NCI-H345 (cell line): ENCODE measurements at places on chromosomes 7 and 10.

DNA sequence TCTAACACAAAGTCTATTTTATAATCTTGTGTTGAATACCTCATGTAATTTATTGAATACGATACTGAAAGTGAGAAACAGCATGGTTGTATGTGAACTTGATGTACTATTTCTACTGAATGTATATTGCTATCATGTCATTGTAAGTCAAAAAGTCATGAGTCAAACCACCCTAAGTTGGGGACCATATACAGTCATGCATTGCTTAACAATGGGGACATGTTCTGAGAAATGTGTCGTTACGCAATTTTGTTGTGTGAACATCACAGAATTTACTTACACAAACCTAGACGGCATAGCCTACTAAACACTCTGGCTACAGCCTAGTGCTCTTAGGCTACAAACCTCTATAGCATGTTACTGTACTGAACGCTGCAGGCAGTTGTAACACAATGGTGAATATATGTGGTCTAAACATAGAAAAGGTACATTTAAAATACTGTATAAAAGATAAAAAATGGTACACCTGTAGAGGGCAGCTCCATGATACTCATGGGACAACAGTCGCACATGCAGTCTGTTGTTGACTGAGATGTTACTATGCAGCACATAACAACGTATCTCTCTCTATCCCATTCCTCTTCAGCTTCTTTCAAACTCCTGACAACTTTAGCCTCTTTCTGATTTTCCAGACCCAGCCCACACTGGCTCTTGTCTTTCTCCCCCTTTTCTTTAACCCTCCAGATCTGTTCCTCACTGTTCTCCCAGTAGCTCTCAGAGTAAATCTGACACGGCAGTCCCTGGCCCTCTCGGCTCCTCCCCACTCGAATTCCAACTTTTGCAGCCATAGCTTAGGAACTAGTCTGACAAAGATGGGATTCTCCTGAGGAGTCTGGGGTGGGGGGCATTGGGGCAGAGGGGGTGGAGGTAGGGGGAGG is 90.1 kb downstream of the SNX10 start:
- no peak for DNase-seq

DNA sequence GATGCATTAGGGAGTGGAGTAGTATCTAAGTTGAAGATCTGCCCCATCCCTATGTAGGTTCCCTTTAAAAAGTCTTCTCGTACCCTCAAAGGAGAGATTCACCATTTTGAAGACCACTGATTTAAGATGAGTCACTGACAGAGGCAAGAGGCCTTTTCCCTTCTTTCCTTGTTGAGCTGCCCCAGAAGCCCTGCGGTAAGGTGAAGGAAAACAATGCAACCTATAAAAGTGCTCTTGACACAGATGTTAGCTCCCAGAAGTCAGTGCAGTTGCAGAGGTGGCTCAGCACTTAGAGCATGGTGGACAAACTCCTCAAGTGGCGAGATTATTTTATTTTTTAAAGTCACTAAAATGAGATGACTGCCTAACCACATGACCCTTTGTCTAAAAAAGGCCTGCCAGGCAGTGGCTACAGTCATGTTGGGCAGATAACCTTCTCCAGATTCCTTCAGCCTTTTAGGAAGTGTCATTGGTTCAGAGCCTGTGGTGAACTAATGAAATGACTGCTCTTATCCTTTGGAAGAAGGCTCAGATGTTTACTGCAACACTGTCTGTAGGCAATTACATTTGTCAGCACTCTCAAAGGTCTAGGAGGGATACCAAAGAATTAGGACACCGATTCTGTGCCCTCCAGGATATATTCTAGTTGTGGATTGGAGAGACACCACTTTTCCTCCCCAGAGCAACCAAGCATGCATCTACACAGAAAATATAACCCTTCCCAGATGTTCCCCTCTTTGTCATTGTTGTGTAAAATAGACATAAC is 88.7 kb downstream of the ARID5B start:
- no peak for DNase-seq

DNA sequence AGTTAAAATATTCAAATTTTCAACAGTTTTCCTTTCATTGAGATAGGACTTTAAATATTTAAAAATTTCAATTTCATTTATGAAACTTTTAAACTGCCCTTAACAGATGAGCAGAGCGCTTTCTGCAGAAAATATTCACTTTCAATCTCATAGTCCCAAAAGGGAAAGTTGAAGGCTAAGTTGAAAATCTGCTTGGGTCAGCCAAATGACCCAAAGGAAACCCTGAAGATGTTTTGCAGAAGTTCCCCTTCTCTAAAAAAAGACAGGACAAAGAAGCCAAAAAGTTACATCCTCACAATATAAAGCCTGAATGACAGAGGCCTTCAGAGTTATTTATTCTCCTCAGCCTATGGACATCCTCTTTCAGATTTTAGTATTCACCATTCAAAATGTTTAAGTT is 17.6 kb upstream of the SCIN start:
- DNase-seq: no peak

- DNase-seq: no peak
Measured at GRCh38 chr7:150997075-150997511, 6.3 kb downstream of the NOS3 start.

- DNase-seq: no peak
Measured at GRCh38 chr10:34539533-34540315, 275.4 kb downstream of the PARD3 start.

DNA sequence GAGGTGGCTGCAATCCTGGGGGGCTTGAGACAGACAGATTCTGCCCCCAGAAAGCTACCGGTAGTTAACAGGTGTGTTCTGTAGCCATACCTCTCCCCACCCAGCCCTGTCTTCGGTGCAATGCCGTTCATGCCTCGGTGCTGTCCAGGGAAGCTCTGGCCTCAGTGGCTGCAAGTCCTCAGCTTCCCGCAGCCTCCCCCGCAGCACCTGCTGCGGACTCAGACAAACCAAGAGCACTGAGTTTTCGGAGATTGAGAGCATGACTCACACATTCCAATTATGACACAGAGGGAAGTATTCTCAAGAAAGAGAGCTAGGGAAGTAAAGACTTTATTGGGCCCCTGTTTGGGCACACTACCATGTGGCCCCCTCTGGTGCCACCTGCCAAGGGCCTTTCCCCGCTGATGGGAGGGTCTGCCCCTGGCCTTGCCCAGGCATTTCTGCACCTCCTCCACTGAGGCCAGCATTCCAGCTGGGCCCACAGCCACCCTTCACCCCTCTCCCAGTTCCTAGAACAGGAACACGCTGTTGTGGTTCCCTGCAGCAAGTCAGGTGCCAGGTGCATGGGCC is 30.2 kb upstream of the EZH2 start:
- no peak for DNase-seq

DNA sequence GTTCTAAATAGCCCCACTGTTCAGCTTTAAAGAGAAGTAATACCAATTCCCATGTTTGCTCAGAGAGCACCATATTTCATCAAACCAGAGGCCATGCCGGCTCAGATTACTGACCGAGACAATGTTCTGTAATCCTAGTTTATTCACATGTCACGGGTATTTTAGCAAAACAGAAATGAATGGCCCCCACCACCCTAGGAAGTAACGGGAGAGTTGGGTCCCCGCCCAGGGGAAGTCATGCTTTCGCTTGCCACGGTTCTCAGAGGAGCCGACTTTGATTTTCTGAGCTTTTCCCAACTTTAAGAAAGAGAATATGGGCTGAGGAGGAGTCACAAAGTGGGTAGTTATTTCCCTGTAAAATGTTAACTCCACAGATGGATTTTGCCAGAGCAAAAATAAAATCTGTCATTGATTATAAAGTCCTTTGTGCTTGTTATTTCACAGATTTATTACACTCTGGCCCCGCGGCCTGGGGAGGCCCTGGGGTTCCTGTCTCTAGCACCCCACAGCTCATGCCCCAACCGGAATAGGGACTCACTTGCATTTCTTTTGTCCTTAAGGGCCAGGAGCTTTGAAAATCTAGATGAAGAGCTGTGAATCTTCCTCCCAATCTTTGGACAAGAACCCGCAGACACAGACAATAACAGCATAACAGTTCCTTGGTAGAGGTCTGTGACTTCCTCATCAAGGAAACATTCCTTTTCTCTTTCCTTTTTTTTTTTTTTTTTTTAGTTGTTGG is 3.7 kb upstream of the GDF10 start:
- no peak for DNase-seq

DNA sequence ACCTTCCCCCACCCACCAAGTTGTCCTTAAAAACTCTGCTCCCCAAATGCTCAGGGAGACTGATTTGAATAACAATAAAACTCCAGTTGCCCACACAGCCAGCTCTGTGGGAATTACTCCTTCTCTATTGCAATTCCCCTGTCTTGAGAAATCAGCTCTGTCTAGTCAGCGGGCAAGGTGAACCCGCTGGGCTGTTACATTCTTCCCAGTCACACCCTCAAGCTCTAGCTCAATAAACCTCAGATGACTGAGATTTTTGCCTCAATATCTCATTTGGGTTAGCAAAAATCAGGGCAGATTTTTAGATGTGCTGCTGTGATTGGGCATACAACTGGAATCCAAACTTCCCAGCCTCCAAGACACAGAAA is 32.9 kb downstream of the SVOPL start:
- DNase-seq: no peak

GRCh38 chr10:98953251-98953650 is 282.4 kb downstream of the HPSE2 start:
- DNase-seq: no peak

DNA sequence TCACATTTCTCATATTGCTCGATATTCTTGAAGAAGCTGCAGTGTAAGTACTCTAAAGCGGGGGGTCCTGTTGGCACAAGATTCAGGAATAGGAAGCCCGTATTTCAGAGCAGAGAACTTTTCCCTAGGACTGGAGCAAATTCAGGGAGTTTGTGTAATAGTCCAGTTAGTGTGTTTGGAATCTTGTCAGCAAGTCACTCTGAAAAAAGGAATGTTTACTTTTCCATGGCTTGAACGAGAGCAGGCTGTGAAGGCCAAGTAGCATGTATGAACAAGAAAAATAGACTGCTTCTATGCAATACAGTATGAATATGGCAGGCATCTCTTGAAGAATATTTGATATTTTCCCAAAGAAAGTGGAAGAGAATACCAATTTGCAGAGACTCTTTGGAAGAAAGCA is 39.8 kb downstream of the CDC123 start:
- no peak for DNase-seq

GRCh38 chr10:49564461-49565009 is 25.6 kb upstream of the ERCC6 start:
- no peak for DNase-seq

- peak; percentile 4 for DNase-seq
Measured at GRCh38 chr7:36127075-36127740, 25.8 kb upstream of the EEPD1 start.

DNA sequence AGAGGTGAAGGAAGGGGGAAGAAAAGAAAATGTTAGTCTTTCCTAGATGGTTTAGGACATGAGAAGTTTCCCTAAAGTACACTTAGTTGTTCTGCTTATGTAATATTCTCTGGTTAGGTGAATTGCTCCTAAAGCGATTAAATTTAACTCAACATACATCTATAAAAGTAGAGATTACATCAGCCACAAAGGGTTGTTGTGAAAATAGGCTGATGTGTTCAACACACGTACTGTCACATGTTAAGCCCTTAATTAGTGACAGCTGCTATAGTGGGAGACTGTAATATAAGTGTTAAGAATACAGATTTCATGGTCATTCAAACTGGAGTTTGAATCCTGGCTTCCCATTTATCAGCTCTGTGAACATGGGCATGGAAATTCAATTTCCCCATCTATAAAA is 12.8 kb downstream of the HECTD2 start:
- no peak for DNase-seq

GRCh38 chr10:60032723-60033122 is 126.4 kb upstream of the CCDC6 start:
- peak; percentile 34 for DNase-seq

GRCh38 chr7:74026406-74026902 is 1.5 kb upstream of the ELN start:
- DNase-seq: no peak

- no peak for DNase-seq
Measured at GRCh38 chr10:69955211-69955805, 97.3 kb upstream of the MACROH2A2 start.

DNA sequence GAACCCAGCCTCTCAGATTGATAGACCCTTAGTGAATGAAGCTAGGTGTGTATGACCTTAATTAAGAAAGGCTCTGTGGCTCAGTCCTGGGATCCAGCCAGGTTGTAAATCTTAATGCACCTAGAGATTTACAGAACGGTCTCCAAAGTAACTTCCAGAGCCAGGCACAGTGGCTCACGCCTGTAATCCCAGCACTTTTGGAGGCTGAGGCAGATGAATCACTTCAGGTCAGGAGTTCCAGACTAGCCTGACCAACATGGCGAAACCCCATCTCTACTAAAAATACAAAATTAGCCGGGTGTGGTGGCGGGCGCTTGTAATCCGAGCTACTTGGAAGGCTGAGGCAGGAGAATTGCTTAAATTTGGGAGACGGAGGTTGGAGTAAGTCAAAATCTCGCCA is 24.3 kb downstream of the CALHM2 start:
- no peak for DNase-seq

DNA sequence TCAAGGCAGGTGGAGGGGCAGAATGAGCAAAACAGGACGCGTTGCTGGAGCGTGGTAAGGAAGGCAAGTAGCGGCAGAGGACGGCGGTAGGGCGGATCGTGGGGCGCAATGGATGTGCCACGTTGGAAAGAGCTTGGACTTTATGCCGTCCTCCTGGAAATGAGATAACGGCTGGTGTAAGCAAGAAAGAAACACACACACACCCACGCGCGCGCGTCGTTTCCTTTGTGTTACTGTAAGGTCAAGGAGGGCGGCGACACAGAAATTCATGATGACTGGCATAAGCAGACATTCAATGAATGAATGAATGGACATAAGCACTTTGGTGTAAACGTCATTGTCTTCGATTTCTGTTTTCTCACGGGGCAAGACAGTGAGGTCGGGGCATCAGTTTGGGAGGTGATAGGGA is 683 bp upstream of the ENTPD7 start:
- peak; percentile 13 for DNase-seq

- no peak for DNase-seq
Measured at GRCh38 chr7:69796416-69796815, 198.1 kb downstream of the AUTS2 start.

DNA sequence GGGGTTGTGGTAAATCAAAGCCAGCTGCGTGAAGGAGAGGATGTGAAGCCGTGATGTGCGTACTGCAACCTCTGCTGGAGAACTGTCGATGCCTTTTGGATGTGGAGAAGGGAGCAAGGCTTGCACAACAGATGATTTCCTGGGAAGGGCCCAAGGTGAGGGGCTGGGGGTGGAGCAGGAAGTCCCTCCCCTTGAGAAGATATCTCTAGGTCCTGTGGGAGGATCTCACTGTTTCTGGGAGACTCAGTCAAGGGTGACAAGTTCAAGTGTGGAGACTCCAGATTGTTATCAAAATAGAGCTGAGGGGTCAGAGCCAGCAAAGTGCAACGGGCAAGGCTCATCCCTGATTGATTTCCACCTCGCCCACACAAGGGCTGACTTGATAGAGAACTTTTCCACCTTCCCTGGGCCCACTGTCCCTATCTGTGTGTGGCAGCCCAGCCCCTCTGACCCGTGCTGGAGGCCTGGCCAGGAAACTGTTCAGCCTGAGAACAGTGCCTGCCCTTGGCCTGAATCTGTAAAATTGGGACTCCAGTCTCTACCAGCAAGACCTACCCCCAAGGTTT is 55.0 kb downstream of the COL13A1 start:
- DNase-seq: no peak
